ENCODE measurements at places on chromosomes 16 and 17.

DNA sequence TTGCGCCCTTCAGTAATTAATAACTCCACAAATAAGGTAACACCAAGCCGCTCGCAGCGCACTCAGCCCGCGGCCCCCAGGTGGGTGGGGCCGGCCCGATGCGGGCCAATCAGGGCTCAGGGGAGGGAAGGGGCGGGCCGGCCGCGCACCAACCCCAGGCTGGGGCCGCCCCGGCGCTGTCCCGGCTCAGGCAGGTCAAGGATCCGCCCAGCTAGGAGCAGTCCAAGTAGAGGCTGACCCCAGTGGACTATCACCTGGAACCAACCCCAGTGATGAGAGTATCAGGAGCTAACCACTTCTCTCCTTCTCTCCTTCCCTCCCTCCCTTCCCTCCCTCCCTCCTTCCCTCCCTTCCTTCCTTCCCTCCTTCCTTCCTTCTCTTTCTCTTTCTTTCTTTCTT lies 110.8 kb downstream of the C16orf78 start:
- DNase-seq = no peak
- H3K27me3 ChIP-seq = peaks cover 6% of the 10 kb centered on the region
- peaks cover 9% of the 10 kb centered on the region for H3K4me1 ChIP-seq
- H3K4me3 ChIP-seq = peak overlapping the region; percentile 4

DNA sequence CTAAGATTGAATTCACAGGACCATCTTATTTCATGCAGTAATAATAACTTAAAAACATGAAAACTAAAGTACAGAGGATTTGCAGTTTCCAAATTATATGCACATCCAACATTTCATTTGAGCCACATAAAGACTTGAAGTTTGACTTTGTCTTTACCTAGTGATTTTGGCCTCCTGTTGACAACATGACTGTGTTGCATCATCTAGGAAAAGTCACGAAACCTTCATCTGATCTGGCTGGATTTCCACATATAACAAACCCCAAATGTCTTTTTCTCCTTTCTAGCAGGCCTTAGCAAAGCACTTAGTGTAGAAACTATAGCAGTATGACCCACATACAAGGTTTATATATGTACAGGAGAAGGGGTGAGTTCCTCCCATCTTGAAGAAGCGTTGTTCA lies 406.5 kb upstream of the CDH5 start:
- no peaks in the 10 kb centered on the region for H3K27me3 ChIP-seq
- H3K36me3 ChIP-seq = no peaks in the 10 kb centered on the region
- H3K4me1 ChIP-seq = no peaks in the 10 kb centered on the region

DNA sequence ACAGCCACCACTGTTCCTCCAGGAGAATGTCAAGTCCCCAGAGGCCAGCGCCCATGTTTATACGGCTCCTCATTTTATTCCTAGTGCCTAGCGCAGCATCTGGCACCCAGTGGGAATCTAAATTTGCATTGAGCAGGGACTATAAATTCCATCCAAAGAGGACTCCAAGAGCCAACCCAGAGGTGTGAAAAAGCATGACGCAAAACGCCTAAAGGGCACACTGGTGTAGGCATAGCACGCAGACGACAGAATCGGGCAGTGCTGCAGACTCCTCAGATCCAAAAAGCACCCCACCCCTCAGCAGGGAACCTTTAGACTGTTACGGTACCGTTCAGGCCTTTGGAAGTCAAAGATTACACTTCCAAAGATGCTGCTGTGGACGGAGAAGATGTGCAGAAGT lies 19.5 kb downstream of the TEKT5 start:
- H3K27me3 ChIP-seq = no peaks in the 10 kb centered on the region
- no peak overlapping the region for H3K4me3 ChIP-seq
- peaks cover 2% of the 10 kb centered on the region for H3K4me1 ChIP-seq

DNA sequence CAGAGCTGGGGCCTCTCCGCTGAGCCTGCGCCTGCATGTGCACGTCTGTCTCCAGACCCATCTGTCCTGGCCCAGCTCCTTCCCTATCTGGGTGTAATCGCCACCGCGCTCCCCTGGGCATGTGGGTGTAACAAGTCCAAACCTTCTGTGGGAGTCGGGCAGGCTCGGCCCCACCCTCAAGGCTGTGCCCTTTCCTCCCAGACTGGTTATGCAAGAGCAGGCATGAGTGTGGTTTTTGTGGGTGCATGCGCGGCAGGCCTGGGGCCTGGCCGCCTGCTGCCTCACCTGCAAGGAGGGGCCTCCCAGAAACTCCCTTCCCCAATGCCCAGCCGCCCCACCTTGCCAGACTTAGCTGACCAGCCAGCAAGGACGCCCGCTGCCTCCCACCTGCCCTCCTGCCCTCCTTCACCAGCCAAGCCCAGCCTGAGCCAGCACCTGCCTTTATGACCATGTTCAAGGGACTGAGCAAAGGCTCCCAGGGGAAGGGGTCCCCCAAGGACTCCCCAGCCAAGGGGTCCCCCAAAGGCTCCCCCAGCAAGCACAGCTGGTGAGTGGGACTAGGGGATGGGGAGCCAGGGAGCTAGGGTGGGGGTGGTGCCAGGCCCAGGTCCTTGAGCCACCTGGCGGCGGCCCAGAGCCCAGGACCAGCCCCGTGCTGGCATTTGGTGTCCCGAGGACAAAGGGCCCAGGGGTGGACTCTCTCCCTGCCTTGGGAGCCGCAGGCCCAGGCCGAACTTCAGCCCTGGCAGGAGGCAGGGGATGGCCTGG lies at the start of gene EVPLL:
TSS of gene EVPLL (plus strand) at position 342 of the 768 bp plus-strand sequence. CDS start 3,160 bp downstream, outside the sequence.
- DNase-seq = no peak
- H3K36me3 ChIP-seq = no peaks in the 10 kb centered on the region
- peaks cover 21% of the 10 kb centered on the region for H3K27me3 ChIP-seq
- H3K4me1 ChIP-seq = peaks cover 15% of the 10 kb centered on the region
- H3K27ac ChIP-seq = no peak within 1 kb of the TSS

GRCh38 chr17:75240394-75241142 lies 20.8 kb downstream of the GGA3 start:
- H3K27me3 ChIP-seq = no peaks in the 10 kb centered on the region
- peaks cover 92% of the 10 kb centered on the region for H3K36me3 ChIP-seq
- DNase-seq = peak; percentile 28
- H3K4me1 ChIP-seq = peaks cover 50% of the 10 kb centered on the region
- no peak overlapping the region for H3K4me3 ChIP-seq

DNA sequence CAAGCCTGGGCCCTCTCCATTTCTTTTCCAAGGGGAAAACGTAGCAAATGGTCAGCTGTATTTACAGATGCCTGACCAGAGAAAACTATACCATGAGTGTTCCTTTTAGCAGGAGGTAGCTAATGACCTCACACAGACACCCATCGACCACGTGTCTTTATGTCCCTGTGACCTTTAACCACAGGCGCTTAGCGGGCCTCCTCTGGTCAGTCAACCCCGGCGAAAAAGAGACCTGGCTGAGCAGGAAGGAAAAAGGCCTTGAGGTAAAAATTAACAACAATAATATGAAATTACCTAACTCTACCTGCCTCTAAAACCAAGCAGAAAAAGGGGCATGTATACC lies 9.1 kb downstream of the NUDT16L1 start:
- peaks cover 52% of the 10 kb centered on the region for H3K36me3 ChIP-seq
- no peak overlapping the region for H3K27ac ChIP-seq
- no peaks in the 10 kb centered on the region for H3K4me1 ChIP-seq
- no peaks in the 10 kb centered on the region for H3K27me3 ChIP-seq
- DNase-seq = no peak
- H3K4me3 ChIP-seq = no peak overlapping the region

- peaks cover 6% of the 10 kb centered on the region for H3K4me1 ChIP-seq
- H3K36me3 ChIP-seq = peaks cover 2% of the 10 kb centered on the region
- H3K4me3 ChIP-seq = peak overlapping the region; percentile 82
- DNase-seq = no peak
- no peak overlapping the region for H3K27ac ChIP-seq
- no peaks in the 10 kb centered on the region for H3K27me3 ChIP-seq
Measured at GRCh38 chr16:14071576-14072271, 605 bp downstream of the MRTFB start.

GRCh38 chr17:57486882-57487301 lies 230.6 kb downstream of the MSI2 start:
- H3K36me3 ChIP-seq = peaks cover 1% of the 10 kb centered on the region
- peaks cover 49% of the 10 kb centered on the region for H3K4me1 ChIP-seq
- no peak overlapping the region for H3K4me3 ChIP-seq
- no peaks in the 10 kb centered on the region for H3K27me3 ChIP-seq

GRCh38 chr16:89371386-89371785 lies 119.0 kb downstream of the ANKRD11 start:
- no peaks in the 10 kb centered on the region for H3K27me3 ChIP-seq
- H3K4me3 ChIP-seq = no peak overlapping the region
- DNase-seq = no peak
- no peak overlapping the region for H3K27ac ChIP-seq

GRCh38 chr17:34981538-34982241 lies 1.4 kb downstream of the LIG3 start:
- no peak for DNase-seq
- H3K27me3 ChIP-seq = no peaks in the 10 kb centered on the region
- peak overlapping the region; percentile 88 for H3K4me3 ChIP-seq
- peaks cover 32% of the 10 kb centered on the region for H3K4me1 ChIP-seq

- no peak for DNase-seq
- peaks cover 48% of the 10 kb centered on the region for H3K36me3 ChIP-seq
- no peak overlapping the region for H3K4me3 ChIP-seq
- no peak overlapping the region for H3K27ac ChIP-seq
Measured at GRCh38 chr16:84498223-84498610, 6.2 kb downstream of the MEAK7 start.

- H3K27me3 ChIP-seq = peaks cover 27% of the 10 kb centered on the region
- no peak for DNase-seq
- no peak overlapping the region for H3K27ac ChIP-seq
- no peaks in the 10 kb centered on the region for H3K4me1 ChIP-seq
- H3K4me3 ChIP-seq = no peak overlapping the region
- H3K36me3 ChIP-seq = no peaks in the 10 kb centered on the region
Measured at GRCh38 chr16:84406006-84406963, 37.9 kb downstream of the ATP2C2 start.

GRCh38 chr16:57471852-57472664 lies 9.6 kb downstream of the POLR2C start:
- no peak overlapping the region for H3K4me3 ChIP-seq
- peaks cover 14% of the 10 kb centered on the region for H3K4me1 ChIP-seq
- peaks cover 51% of the 10 kb centered on the region for H3K36me3 ChIP-seq
- H3K27ac ChIP-seq = no peak overlapping the region
- DNase-seq = no peak

DNA sequence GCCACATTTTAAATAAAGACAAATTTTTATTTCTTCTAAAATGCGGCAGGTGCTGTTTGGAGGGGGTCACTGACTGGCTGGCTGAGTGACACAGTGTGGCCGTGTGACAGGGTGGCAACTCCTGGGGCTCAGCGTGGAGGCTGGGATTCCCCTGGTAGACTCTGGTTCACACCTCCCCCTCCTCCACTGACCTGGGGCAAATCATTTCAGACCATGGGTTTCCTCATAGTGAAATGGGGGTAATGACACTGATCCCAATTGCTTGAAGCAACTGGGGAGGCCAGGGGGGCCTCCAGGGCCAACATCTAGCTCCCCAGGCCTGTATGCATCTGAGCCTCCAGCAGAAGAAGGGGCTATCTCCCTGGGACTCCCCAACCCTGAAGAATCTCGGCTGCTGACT lies 6.6 kb downstream of the HSD11B2 start:
- peaks cover 1% of the 10 kb centered on the region for H3K27me3 ChIP-seq
- no peak for DNase-seq
- H3K27ac ChIP-seq = no peak overlapping the region
- peaks cover 37% of the 10 kb centered on the region for H3K4me1 ChIP-seq
- no peak overlapping the region for H3K4me3 ChIP-seq

- peaks cover 40% of the 10 kb centered on the region for H3K4me1 ChIP-seq
- DNase-seq = no peak
- H3K4me3 ChIP-seq = peak overlapping the region; percentile 83
- no peaks in the 10 kb centered on the region for H3K27me3 ChIP-seq
Measured at GRCh38 chr16:19118938-19119431, 5.2 kb downstream of the ITPRIPL2 start.

DNA sequence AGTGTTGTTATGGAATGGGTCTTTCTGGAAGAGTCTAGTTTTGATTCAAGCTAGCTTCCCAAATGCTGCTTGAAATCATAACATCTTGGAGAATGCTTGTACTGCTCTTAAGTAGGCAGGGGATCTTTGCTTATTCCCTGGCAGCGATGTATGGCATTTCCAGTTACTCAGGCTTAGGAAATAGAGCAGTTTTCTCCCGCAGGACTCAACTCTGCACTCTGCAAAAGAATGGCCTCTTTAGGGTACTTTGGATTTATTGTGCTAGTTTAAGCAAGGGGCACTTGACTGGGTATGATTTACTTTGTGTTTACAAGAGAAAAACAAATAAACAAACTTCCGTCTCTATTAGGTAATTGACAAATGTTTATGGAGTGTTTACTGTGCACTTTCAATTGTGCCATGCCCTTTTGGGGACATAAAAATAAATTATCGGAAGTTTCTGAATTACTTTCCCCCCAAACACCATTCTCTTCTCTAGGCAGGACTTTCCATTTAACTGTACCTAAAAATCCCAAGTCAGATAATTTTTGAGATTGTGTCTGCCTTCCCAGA lies 164.0 kb downstream of the MAP2K6 start:
- no peak for DNase-seq
- peaks cover 6% of the 10 kb centered on the region for H3K27me3 ChIP-seq
- H3K36me3 ChIP-seq = no peaks in the 10 kb centered on the region
- no peak overlapping the region for H3K27ac ChIP-seq
- no peak overlapping the region for H3K4me3 ChIP-seq

- peaks cover 57% of the 10 kb centered on the region for H3K36me3 ChIP-seq
- DNase-seq = peak; percentile 41
- no peak overlapping the region for H3K4me3 ChIP-seq
- H3K4me1 ChIP-seq = peaks cover 8% of the 10 kb centered on the region
- H3K27ac ChIP-seq = no peak overlapping the region
Measured at GRCh38 chr16:23435500-23435899, 17.5 kb downstream of the COG7 start.

DNA sequence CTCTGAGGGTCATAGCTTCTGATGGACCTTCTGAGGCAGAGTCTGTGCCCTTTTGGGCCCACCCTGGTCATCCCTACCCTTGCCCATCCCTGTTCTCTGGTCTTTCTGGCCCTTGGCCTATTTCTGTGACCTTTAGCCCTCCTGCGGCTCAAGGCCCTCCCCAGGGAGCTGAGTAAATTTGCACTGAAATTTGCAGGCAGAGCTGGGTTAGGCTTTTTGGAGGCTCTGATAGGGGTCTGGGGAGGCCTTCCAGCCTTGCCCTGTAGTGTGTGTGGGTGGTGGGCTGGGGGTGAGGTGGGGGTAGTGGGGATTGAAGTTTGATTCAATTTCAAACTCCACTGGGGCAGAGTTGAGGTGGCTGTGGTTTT lies 17.8 kb downstream of the RARA start:
- peak overlapping the region; percentile 93 for H3K4me3 ChIP-seq
- peaks cover 25% of the 10 kb centered on the region for H3K36me3 ChIP-seq
- H3K27me3 ChIP-seq = no peaks in the 10 kb centered on the region
- H3K4me1 ChIP-seq = peaks cover 97% of the 10 kb centered on the region
- no peak for DNase-seq

DNA sequence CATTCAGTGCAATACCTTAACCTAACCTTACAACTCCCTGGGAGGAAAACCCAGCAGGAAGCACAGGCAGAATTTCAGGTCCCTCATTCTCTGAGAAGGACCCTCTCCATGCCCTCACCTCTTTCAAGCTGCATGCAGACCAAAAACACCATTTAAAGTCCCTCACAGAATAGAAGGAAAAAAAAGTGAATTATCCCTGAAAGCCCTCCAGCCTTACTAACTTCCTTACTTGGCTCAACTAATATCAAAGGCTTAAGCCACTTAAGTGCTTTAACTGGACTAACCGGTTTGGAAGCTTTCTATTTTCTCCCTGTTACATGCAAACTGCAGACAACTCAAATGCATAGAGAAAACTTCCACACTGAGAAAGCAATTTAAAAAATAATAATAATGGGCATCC lies 60.5 kb downstream of the ADAMTS18 start:
- H3K4me1 ChIP-seq = no peaks in the 10 kb centered on the region

GRCh38 chr16:85057212-85057889 lies 29.8 kb downstream of the KIAA0513 start:
- peaks cover 42% of the 10 kb centered on the region for H3K4me1 ChIP-seq
- no peak overlapping the region for H3K27ac ChIP-seq
- H3K27me3 ChIP-seq = peaks cover 9% of the 10 kb centered on the region
- H3K36me3 ChIP-seq = no peaks in the 10 kb centered on the region
- no peak for DNase-seq
- H3K4me3 ChIP-seq = no peak overlapping the region

Data from activated B cell treated with CpG ODN at 0.5 μM for 24 hours (primary cell).